ENCODE measurements at places on chromosomes 2 and 18. TPM values are rescaled to one million over a fixed set of nuclear protein-coding genes. Genes with fewer than 3 reads are reported as not detected.

IL36G gene
- total RNA-seq = 0.40 TPM

ZNF804A gene
- total RNA-seq = 0.13 TPM

DNA sequence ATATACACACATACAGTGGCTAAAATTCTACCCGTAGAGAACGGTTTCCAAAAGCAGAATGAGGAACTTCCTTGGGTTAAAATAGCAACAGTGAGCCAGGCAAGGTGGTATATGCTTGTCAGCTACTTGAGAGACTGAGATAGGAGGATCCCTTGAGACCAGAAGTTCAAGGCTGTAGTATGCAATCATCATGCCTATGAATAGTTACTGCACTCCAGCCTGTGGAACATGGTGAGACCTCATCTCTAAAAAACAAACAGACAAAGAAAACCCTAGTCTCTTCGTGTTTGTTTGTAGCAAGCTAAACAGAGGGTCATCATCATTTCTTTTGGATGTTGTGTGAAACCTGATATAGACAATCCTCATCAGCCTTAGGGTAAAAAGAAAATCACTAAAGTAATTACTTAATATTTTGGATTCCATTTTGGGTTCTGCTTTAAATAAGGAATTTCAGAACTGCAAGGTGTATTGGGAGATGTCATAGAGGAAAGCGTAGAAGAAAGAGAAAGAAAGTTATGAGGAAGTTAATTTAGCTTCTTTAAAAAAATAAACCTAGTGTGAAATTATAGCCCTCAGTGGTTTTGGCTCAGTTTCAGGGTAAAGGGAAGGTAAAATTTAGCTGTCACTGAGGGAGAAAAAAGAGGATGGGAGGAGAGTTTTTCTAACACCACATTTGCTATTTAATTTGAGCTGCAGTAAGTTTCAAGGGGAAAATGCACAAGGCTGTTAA is 46.5 kb downstream of the PLEK start:
- H3K4me3 ChIP-seq = no peak overlapping the region
- no peak overlapping the region for H3K27ac ChIP-seq
- no peak for DNase-seq
- H3K36me3 ChIP-seq = no peaks in the 10 kb centered on the region

DES gene
- 917 TPM for total RNA-seq

GRCh38 chr2:48272199-48272598 is 257.8 kb upstream of the STON1 start:
- H3K4me1 ChIP-seq = no peaks in the 10 kb centered on the region
- H3K27ac ChIP-seq = no peak overlapping the region
- no peak overlapping the region for H3K4me3 ChIP-seq
- H3K36me3 ChIP-seq = no peaks in the 10 kb centered on the region
- no peak for DNase-seq
- H3K27me3 ChIP-seq = no peaks in the 10 kb centered on the region

GRCh38 chr18:2871111-2871720 is 24.4 kb downstream of the EMILIN2 start:
- H3K4me1 ChIP-seq = no peaks in the 10 kb centered on the region
- H3K4me3 ChIP-seq = no peak overlapping the region
- no peak for DNase-seq
- no peaks in the 10 kb centered on the region for H3K36me3 ChIP-seq
- no peaks in the 10 kb centered on the region for H3K27me3 ChIP-seq
- no peak overlapping the region for H3K27ac ChIP-seq

DNA sequence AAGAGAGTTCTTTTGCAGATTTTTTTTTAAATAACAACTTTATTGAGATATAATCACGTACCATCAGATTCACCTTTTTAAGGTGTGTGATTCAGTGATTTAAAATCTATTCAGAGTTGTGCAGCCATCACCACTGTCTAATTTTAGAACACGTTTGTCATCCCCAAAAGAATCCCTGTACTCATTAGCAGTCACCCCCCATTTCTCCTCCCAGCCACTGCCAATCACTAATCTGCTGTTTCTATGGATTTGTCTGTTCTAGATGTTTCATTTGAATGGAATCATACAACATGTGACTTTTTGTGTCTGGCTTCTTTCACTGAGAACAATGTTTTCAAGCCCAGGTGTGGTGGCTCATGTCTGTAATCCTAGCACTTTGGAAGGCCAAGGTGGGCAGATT is 55.4 kb upstream of the RAPH1 start:
- no peak overlapping the region for H3K4me3 ChIP-seq
- H3K4me1 ChIP-seq = peaks cover 3% of the 10 kb centered on the region
- no peak for DNase-seq
- no peaks in the 10 kb centered on the region for H3K36me3 ChIP-seq
- no peak overlapping the region for H3K27ac ChIP-seq

DNA sequence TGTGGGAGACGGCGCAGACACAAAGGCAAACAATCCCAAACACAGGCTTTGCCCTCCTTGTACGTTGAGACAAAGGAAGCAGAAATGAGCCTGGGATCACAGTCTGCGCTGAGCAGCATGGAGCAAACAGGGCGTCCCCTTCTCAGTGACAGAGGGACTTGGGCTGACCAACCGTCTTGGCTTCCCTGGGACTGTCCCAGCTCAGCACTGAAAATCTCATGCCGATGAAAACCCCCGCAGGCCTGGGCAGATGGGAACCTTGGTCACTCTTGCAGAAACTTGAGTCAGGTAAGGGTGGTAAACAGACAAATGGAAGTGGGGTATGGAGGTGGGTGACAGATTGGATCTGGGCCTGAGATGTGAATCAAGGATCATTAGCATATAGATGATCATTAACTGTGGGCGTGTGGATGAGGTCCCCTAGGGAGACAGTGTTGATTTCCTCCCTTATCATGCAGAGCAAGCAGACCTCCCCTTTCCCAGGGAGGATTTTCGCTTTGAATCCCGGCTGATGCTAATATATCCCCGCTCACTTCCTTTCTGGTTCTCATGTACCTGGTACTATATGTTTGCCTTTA is 19.1 kb upstream of the SH3BP4 start:
- H3K27me3 ChIP-seq = no peaks in the 10 kb centered on the region
- H3K36me3 ChIP-seq = no peaks in the 10 kb centered on the region
- H3K4me1 ChIP-seq = no peaks in the 10 kb centered on the region
- H3K27ac ChIP-seq = no peak overlapping the region
- H3K4me3 ChIP-seq = no peak overlapping the region

DNA sequence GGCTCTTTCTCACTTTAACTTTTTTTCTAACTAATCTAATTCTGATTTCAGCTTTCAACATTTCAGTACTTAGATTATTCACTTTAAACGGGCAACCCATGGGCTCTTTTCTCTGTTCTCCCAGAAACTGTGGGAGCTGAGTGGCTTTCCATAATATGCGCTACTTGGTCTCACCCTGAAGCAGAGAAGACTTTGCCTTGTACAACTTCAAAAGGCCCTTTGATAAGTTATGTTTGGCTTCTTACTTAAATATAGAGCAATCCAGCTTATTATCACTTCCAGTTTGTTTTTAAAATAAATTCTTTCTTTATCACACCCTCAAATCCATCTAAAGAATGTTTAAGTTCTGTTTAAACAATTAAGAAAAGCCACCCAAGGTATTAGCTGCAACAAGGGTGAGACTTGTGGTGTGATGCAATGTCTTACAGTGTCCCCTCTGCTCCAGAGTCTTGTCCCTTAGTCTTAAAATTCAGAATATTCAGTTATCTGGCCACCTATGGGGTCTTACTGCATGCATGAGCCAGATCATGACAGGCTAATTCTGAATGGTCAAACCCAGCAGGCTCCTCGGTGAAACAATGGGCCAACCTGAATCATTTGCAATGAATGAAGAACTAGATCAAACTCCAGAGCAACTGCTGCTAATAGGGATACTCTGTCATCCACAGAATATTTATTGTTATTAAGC is 38.8 kb downstream of the GCG start:
- H3K27ac ChIP-seq = no peak overlapping the region
- H3K4me3 ChIP-seq = no peak overlapping the region
- H3K4me1 ChIP-seq = no peaks in the 10 kb centered on the region
- no peaks in the 10 kb centered on the region for H3K27me3 ChIP-seq
- no peak for DNase-seq
- no peaks in the 10 kb centered on the region for H3K36me3 ChIP-seq

DNA sequence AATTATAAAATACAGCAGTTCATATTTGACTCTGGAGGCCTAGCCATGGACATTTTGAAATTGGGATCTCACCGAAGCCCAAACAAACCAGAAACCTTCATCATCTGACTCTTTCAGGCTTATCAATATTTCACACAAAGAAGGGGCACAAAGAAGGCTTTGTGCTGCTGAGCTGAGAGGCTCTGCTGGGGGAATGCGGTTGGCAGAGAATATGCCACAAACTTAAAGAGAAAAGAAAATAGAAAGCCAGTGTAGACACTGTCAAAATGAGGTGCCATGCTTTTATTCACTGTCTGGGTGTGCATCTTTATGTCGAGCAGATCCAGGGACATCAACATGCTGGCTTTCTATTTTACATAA is 162.6 kb downstream of the QPCT start:
- no peak for DNase-seq
- no peak overlapping the region for H3K4me3 ChIP-seq
- H3K27me3 ChIP-seq = no peaks in the 10 kb centered on the region
- H3K27ac ChIP-seq = no peak overlapping the region
- no peaks in the 10 kb centered on the region for H3K4me1 ChIP-seq

DNA sequence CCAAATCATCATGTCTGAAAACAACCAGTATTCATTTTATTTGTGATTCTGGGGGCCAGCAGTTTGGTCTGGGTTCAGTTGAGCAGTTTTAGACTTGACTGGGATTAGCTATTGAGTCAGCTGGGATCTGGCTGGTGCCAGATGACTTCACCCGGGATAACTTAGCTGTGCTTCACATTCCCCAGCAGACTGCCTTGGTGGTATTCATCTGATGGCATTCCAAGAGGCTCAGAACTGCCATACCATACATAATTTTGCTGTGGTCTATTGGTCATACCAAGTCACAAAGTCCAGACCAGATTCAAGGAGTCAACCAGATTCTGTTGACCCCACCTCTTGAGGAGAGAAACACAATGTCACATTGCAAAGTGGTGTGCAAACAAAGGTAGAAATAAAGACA is 7.8 kb upstream of the FSHR start:
- no peak overlapping the region for H3K4me3 ChIP-seq
- no peaks in the 10 kb centered on the region for H3K27me3 ChIP-seq
- no peaks in the 10 kb centered on the region for H3K36me3 ChIP-seq
- H3K4me1 ChIP-seq = no peaks in the 10 kb centered on the region
- no peak for DNase-seq
- H3K27ac ChIP-seq = no peak overlapping the region

GRCh38 chr2:145958611-145959010 is 1438.7 kb upstream of the ZEB2 start:
- H3K4me1 ChIP-seq = no peaks in the 10 kb centered on the region
- no peak for DNase-seq
- H3K27me3 ChIP-seq = no peaks in the 10 kb centered on the region

GRCh38 chr2:69453475-69454129 is 16.4 kb upstream of the NFU1 start:
- H3K4me3 ChIP-seq = no peak overlapping the region
- no peaks in the 10 kb centered on the region for H3K27me3 ChIP-seq
- no peak for DNase-seq
- no peaks in the 10 kb centered on the region for H3K36me3 ChIP-seq

DNA sequence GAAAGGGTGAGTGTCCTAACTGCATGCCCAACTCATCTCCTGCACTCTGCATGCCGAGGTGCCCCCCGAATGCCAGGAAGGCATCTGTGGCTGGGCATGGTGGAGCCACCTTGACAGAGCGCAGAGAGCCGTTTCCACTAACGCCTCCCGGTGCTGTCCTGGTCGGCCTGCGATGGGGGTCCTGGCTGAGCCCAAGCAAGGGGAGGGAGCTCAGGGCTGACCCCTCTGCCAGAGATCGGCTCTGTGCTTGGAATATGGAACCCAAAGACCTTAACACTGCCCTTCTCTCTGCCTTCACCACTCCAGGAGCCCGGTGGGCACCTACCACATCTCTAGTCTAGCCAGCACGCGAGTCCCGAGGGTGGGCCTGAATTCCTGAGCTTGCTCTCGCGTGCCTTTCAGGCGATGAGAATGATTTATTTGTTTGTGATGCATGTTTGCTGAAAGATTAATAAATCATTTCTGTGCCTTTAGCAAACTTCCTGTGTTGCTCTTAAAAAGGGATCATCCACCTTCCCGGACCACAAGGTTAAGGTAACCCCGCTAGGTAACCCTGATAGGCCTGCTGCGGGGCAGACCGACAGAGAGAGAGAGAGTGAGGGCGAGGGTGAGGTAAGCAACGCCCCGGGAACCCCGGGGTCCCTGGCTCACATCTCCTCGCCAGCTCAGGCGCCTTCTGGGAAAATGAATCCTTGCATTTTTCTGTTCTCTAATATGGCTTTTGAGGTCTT is 35.3 kb downstream of the PDIA6 start:
- H3K27ac ChIP-seq = no peak overlapping the region
- H3K27me3 ChIP-seq = no peaks in the 10 kb centered on the region
- H3K4me1 ChIP-seq = no peaks in the 10 kb centered on the region
- no peak overlapping the region for H3K4me3 ChIP-seq
- H3K36me3 ChIP-seq = no peaks in the 10 kb centered on the region
- no peak for DNase-seq

GRCh38 chr2:221504905-221505304 is 67.2 kb downstream of the EPHA4 start:
- no peaks in the 10 kb centered on the region for H3K36me3 ChIP-seq
- no peak overlapping the region for H3K27ac ChIP-seq

- H3K4me3 ChIP-seq = no peak overlapping the region
- no peaks in the 10 kb centered on the region for H3K36me3 ChIP-seq
- H3K27me3 ChIP-seq = no peaks in the 10 kb centered on the region
- H3K27ac ChIP-seq = no peak overlapping the region
- H3K4me1 ChIP-seq = no peaks in the 10 kb centered on the region
Measured at GRCh38 chr2:13821255-13821880, 811.1 kb upstream of the LRATD1 start.

DNA sequence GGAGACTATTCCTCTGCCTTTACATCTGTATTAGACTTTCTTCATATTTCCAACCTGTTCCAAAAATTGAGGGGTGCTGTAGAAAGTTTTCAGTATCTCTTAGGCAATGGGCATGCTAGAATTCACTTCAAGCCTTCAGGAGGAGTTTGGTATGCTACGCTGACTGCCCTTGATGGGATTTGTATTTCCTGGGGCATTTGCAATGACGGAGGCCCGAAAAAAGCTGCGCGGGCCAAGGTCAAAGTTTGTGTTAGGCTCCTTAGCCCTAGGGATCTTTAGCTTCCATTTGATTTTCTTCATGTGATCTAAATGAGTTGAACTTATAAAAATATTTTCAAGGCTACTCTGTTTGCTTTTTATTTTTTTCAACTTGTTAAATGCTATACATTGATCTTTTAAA is 5.1 kb downstream of the CPS1 start:
- no peaks in the 10 kb centered on the region for H3K36me3 ChIP-seq
- no peak overlapping the region for H3K27ac ChIP-seq
- DNase-seq = no peak
- H3K4me3 ChIP-seq = no peak overlapping the region
- H3K4me1 ChIP-seq = no peaks in the 10 kb centered on the region

GRCh38 chr2:101162561-101163330 is 11.6 kb upstream of the TBC1D8 start:
- H3K27me3 ChIP-seq = no peaks in the 10 kb centered on the region
- H3K27ac ChIP-seq = no peak overlapping the region
- H3K4me3 ChIP-seq = no peak overlapping the region
- peak; percentile 64 for DNase-seq
- no peaks in the 10 kb centered on the region for H3K36me3 ChIP-seq
- H3K4me1 ChIP-seq = no peaks in the 10 kb centered on the region

GRCh38 chr2:45452866-45453265 is 158.2 kb downstream of the SRBD1 start:
- H3K4me1 ChIP-seq = no peaks in the 10 kb centered on the region

SNRNP200 gene
- total RNA-seq = 127 TPM

REG1A gene
- total RNA-seq = 19.6 TPM

- no peaks in the 10 kb centered on the region for H3K36me3 ChIP-seq
- H3K27ac ChIP-seq = no peak overlapping the region
- no peak overlapping the region for H3K4me3 ChIP-seq
- DNase-seq = no peak
- H3K4me1 ChIP-seq = no peaks in the 10 kb centered on the region
Measured at GRCh38 chr18:24209558-24209957, 70.7 kb downstream of the CABYR start.
